CD8-positive, alpha-beta memory T cell (primary cell): ENCODE measurements at places on chromosomes 7 and 10. TPM values are rescaled to one million over a fixed set of nuclear protein-coding genes. Genes with fewer than 3 reads are reported as not detected.

PKD2L1 gene
- not detected for total RNA-seq

SPDYE18 gene
- total RNA-seq, result not detected

ITPRIP gene
- total RNA-seq, result 13.1 TPM

ZNF239 gene
- 1.6 TPM for total RNA-seq

CPN1 gene
- total RNA-seq, result not detected

VGF gene
- 0.16 TPM for total RNA-seq

CYREN gene
- total RNA-seq, result 79.9 TPM

OR13A1 gene
- total RNA-seq, result not detected

PDK4 gene
- total RNA-seq, result 1.2 TPM

DGKI gene
- total RNA-seq, result 1.4 TPM

EGFR gene
- not detected for total RNA-seq

PLAU gene
- total RNA-seq, result 1.2 TPM

CLDN15 gene
- 20.3 TPM for total RNA-seq

ACSM6 gene
- not detected for total RNA-seq

NSUN6 gene
- 16.4 TPM for total RNA-seq

HOXA10 gene
- total RNA-seq, result not detected

ADAMTS14 gene
- not detected for total RNA-seq

SMIM30 gene
- 47.9 TPM for total RNA-seq

LRWD1 gene
- 30.1 TPM for total RNA-seq

TMEM176A gene
- total RNA-seq, result 0.26 TPM

SFXN3 gene
- 26.5 TPM for total RNA-seq

MRM2 gene
- total RNA-seq, result 51.6 TPM

SAMD9L gene
- 9.5 TPM for total RNA-seq

ANKRD22 gene
- total RNA-seq, result not detected

DYNC1I1 gene
- not detected for total RNA-seq

NKX6-2 gene
- total RNA-seq, result not detected

AMZ1 gene
- 0.07 TPM for total RNA-seq

TMEM184A gene
- total RNA-seq, result not detected

ZNF365 gene
- 0.53 TPM for total RNA-seq

PHYHIPL gene
- total RNA-seq, result not detected

PTPRE gene
- 29.5 TPM for total RNA-seq

CRHR2 gene
- not detected for total RNA-seq

GJD4 gene
- total RNA-seq, result not detected
